ENCODE measurements at places on chromosomes 1 and 21.

GRCh38 chr1:3419415-3420204 is 34.9 kb upstream of the ARHGEF16 start:
- DNase-seq = no peak

- DNase-seq = no peak
Measured at GRCh38 chr1:87678266-87678665, 349.6 kb downstream of the LMO4 start.

DNA sequence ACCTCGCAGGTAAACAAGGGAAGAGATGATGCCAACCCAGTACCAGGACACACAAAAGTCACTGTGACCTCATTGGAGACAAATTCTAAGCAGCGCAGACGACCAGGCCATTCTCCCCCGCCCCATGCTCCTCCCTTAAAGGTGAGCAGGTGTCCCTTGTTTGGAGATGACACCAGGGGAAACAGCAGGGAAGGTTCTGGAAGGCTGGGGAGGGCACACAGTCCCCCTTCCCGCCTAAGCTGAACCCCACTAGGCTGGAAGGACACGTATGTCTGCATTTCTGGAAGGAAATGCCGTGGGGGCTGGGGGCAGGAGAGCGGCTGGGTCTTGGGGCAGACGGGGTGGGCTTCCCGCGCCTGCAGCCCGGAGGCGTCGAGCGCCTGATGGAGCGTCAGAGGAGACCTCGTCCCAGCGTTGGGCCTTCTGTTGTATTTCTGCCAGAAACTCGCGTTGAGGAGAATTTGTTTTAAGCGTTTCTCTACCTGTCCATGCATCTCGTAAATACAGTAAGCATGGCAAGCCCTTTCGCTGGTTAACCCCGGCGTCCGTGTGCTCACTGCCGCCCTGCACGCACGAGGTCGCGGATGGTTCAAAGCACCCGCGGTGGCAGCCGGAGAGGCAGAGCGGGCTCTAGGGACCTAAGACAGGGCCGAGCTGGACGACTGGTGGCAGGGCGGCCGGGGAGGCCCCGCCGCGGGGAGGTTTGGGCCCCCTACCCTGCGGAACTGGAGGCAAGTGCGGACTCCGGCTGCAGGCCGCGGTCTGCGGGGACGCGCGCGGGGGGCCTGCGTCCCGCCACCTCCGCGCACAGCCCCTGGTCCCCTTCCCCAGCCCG is 1.2 kb upstream of the LHX4 start:
- no peak for DNase-seq

DNA sequence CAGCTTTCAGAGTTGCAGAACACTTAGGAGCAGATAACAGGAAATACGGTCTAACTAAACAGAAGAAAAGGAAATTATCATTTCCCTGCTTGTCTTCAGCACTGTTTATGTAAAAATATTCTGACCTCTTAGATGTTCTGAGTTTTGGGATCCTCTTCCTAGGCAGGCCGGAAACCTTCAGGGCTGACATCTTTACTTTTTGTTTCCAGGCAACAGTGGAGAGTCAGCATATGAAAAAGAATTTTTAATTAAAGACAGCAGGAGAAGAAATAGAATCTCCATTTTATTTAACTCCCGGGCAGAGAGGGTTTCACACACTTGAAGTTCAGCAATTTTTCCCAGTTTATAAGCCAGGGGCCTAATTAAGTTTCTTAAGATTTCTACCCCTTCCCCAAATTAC is 5.1 kb upstream of the RIPPLY3 start:
- DNase-seq = no peak

DNA sequence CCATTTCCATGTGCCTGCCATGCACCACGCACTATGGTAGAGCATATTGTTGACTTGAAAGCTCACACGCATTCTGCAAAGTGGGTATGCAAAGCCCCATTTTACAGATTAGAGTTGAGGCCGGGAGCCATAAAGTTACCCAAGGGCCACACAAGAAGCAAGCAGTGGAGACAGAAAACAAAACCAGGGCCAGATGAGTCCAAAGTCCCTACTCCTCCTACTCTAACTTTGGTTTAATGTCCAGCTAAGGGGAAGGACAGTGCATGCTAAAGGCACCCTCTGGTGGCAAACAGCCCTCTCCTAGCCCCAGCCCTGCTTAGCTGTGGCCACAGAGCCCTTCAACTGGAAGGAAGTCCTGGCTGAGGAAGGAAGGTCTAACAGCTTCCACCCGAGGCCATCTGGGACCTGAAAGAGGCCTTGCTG is 74.9 kb downstream of the SLC66A1 start:
- no peak for DNase-seq

- no peak for DNase-seq
Measured at GRCh38 chr1:247529771-247530355, 6.4 kb downstream of the OR2C3 start.
